Foreskin keratinocyte (primary cell): ENCODE measurements at places on chromosomes 13 and 19. TPM values are rescaled to one million over a fixed set of nuclear protein-coding genes. Genes with fewer than 3 reads are reported as not detected.

DNA sequence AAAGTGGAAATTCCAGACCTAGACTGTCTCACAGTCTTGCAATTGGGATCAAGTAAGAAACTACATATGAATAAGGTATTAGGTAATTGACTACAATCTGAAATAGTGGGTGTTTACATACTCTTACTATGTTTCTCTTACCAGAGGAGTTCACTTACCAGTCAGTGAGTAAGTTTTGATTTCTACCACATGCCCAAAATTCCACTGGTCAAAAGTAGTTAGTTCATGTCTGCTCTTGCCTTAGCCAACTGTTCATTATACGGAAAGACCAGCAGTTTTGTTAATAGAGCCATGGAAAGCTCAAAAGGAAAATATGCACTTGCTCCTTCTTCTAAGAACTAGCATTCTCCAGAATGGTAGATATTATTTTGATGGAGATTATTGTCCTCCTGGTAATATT, 490.8 kb downstream of the RFC3 start:
- peak; percentile 92 for DNase-seq

- no peak for DNase-seq
Measured at GRCh38 chr13:73794755-73795154, 339.4 kb downstream of the KLF12 start.

DNA sequence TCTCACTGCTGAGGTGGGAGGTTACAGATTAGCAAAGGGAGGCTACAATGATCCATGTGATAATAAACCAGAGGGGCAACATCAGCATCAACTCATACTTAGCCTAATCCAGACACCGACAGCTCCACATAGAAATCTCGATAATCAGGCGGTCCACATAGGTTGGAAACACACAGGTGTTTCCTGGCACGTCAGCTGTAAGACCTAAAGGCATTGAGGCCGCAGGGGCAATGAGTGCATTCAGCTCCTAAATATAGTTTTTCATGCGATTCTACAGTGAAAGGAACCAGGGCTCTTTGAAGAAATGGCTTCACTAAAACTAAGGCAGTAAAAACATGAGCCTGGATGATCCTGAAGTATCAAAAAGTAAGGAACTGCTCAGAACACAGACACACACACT, 19.3 kb downstream of the PLPP2 start:
- no peak for DNase-seq

DNA sequence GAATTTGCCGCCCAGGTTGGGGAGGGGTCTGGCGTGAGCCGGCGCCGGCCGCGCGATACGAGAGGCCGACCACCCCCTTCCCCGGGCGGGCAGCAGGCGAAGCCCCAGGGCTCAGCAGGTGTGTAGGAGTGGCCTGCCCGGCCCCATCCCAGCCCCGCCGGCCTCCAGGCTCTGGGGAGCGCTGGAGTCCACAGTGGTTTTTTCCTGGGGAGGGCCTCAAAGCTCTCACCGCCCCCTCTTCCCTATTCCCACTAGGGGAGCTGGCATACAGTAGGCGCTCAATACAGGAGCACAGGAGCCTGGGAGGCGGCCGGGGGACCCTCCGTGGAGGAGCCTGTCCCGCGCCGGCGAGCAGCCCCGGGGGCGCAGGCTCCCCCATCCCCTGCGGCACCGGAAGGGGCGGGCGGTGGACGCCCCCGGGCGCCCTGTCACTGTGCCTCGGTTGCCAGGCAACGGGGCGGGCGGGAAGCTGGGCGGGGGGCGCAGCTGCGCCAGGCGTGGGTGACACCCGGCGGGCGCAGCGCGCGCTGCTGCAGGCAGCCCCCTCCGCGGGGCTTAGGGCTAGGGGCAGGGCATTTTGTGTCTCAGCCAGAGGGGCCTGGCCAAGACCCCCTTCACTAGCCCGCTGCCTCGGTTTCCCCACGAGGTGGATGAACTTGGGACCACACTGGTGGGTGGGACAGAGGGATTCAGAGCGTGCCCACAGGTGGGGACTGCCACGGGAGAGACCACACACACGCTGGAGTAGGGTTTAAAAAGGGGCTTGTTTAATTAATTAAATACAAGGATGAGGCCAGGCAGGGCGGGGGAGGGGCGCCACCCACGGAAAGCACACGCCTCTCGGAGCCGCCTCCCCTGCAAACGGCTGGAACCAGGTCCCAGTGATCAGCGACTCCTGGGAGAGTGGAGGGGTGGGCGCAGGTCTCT, 3.6 kb upstream of the REXO1 start:
- no peak for DNase-seq

Gene CTXN1
- total RNA-seq, result 1.5 and 1.7 TPM in 2 replicates

Gene PRR22
- total RNA-seq, result 2.0 and 2.2 TPM in 2 replicates

Gene ZNF614
- total RNA-seq, result 8.1 and 9.0 TPM in 2 replicates

Gene ZNF730
- total RNA-seq, result 1.5 and 2.8 TPM in 2 replicates

Gene SPACA4
- not detected in 2 replicates for total RNA-seq

Gene UBA52
- total RNA-seq, result 1,160 and 1,167 TPM in 2 replicates
